ENCODE measurements at places on chromosomes 4 and X.

DNA sequence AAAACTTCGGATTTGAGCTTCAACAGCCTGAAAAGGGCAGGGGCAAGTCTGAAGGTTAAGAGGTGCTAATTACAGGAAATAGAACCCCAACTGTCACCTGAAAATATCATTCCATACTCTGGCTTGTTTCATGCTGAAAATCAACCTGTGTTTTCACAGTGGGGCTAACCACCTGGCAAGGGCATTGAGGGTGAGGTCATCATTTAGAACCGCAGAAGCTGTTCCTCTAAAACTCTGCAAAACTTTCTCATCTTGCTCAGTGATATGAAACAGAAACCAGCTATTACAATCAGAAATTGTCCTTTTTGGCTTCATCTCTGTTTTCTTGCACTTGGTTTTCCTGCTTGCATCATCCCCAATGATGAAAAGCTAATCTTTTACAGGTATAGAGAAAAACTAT lies 247.6 kb downstream of the DCLK2 start:
- DNase-seq: no peak

DNA sequence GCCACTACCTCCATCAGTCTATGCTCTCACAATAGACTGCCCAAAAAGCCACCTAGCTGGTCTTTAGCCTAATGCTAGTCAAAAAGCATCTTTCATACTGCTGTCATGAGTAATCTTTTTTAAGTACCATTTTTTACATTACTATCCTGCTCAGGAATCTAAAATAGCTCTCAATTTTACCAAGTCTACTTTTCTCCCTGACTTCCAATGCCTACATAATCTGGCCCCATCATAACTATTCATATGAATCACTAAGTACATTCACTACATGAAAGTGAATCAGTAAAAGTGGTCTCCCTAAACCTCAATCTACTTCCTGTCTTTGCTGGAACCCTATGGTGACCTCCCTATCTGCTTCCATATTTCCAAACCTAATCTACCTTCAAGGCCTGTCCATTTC lies 105.9 kb downstream of the THOC2 start:
- no peak for DNase-seq

- no peak for DNase-seq
Measured at GRCh38 chr4:67770422-67770821, 16.2 kb upstream of the GNRHR start.

DNA sequence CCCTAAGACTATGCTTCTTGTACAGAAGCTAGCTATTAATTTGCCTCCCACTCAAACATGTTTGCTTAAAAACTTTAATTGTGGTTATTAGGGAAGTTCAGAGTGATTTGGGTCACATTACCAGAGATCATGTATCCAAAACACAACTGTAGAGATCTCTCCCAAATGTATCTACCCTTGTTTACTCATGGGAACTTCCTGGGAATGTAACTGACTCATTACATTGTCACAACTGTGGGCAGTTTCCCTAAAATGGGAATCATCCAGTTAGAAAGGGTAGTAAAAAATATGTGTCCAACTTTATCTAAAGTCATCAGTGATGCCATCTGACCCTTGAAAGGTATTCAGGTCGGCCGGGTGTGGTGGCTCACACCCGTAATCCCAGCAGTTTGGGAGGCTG lies 40.3 kb upstream of the GLRA3 start:
- no peak for DNase-seq

- DNase-seq: no peak
Measured at GRCh38 chrX:51496501-51497291, at the start of gene NUDT11. Gene NUDT11, minus strand, starts transcription at chrX:51496592. Its CDS starts 148 bp downstream, at chrX:51496444.

DNA sequence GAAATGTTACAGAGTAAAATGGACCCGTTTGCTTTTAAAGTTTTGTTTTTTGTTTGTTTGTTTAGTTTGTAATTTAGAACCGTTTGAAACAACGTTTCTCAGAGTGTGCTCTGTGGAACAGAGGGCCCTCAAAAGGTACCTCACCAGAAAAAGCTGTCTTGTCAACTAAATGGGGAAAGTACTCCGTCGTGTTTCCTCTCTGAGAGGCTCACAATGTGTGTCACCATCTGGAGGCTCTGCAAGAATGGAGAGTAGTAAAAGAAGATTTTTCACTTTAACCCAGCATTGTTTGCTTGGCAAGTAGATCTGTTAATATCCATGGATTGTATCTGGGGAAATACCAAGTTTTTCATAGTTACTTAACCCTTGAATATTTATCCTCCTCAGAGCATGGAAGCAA lies 1.5 kb upstream of the ENPEP start:
- no peak for DNase-seq

DNA sequence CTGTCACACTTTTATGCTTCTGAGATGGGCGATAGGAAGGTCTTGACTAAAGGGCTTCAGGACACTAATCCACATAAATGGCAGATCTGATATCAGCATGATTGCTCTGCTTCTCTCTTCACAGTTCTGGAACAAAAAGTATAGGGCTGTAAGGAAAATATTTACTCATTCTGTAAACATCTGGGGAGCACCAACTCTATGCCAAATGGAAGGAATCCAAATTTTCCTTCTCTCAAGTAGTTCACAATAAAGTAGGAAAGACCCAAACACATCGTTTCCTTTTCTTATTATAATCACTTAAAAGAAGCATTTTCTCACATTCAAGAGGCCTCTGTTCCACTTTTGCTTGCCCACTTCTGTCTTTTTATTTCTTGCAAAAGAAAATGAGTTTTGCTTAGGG lies 45.9 kb upstream of the F9 start:
- no peak for DNase-seq

Data from lower leg skin (tissue), 4 donors.